Pancreas (tissue), 10 donors: ENCODE measurements at places on chromosomes 4 and X. TPM values are rescaled to one million over a fixed set of nuclear protein-coding genes. Genes with fewer than 3 reads are reported as not detected.

DNA sequence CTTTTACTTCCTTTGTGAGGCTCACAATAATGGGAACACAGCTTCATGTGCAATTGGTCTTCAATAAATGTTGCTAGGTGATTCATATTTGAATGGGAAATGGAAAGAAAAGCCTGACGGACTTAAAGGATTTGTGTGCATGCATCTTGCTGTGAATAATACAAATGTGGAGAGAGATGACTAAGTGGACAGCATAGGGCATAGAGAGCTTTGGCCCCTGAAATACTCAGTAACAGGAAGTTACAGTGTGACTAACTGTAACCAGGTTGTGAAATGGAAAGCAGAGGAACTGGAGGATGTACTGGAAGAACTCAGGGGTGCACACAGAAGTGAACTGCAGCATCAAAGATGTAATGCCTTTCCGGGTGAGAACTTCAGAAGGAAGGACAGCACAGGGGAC is 206.7 kb downstream of the MGST2 start:
- DNase-seq = no peak

Gene OCIAD1
- total RNA-seq = 51.4 TPM

Gene TLR7
- total RNA-seq = 0.19 TPM

GRCh38 chr4:78735697-78736096 is 40.5 kb upstream of the BMP2K start:
- DNase-seq = no peak

Gene TMSB15A
- total RNA-seq = not detected

Gene SSX2B
- total RNA-seq = not detected

DNA sequence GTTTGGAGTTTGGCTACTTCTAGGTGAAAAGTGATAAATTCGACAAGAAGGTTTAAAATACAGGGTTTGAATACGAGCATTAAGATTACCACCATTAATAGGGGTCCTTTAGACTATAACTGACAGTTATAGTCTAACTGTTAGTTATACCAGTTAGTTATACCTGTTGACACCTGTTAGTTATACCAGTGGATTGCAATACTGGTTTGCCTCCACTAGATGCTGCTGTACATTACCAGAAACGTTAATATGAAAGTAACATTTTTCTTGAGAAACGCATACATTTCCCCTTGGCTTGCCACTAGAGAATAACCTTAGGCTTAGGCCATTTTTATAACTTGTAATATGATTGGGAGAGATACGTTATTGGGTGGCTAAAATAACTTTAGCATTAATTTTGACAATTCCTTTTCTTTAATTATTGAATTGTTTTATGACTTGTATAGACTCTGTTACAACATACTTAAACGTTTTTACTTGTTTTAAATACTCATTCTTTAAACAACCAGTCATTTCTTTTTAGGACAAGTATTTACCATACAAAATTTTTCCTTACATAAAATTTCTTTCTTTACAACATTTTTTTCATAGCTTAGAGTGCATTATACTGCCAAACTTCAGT is 911.2 kb downstream of the FSTL5 start:
- DNase-seq = no peak

Gene HERC6
- total RNA-seq = 4.9 TPM

Gene RS1
- total RNA-seq = not detected

Gene ARR3
- not detected for total RNA-seq

DNA sequence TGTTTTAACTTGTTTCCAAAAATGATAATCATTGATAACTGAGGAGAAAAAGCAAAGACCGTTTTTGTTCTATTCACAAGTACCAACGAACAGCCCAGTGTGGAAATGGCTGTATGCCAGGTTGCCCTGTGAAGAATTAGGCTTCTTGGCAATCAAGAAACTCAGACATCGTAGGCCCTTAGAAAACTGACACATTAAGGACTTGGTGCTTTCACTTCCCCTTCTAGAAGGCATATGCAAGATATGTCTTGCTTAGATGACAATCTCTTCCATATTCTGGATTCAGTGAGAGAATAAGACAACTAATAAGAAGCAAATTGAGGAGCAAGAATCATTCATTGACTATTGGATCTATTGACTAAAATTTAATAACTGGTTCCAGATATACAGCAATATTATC is 56.6 kb downstream of the ANAPC10 start:
- no peak for DNase-seq

Gene TRMT2B
- 6.1 TPM for total RNA-seq

DNA sequence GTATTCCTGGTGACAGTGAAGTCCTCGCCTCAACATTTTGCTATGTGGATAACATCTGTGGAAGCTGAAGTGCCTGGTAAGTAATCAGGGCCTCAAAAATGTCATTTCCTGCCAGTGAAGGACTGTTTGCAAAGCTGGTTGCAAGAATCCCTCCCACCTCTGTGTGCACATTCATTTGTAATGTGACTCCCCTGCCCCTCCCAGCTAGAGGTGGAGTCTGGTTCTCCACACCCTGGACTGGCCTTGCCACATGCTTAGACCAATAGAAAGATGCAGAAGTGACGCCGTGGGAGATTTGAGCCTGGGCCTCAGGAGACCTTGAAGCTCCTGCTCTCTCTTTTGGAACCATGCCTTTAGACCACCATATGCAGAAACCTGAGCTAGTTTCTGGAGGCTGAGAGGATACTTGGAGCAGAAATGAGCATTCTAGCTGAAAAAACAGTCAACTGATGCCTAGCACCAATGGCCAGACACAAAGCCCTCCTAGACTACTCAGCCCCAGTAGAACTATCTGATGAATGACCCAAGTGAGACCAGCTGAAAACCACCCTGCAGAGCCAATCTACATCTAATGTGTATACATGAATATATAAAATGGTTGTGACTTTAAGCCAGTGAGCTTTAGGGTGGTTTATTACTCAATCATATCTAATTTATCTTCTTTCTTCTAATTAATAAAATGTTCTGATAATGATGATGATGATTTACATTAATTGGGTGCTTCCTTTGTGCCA is 47.8 kb upstream of the CRMP1 start:
- DNase-seq = no peak

- no peak for DNase-seq
These were observed 33.8 kb downstream of the FAM13A start for GRCh38 chr4:89023140-89023539.

Gene OPHN1
- 3.0 TPM for total RNA-seq
